ENCODE measurements at places on chromosomes 1 and 21.

- no peak for DNase-seq
Measured at GRCh38 chr1:160163615-160164014, 12.2 kb downstream of the ATP1A4 start.

DNA sequence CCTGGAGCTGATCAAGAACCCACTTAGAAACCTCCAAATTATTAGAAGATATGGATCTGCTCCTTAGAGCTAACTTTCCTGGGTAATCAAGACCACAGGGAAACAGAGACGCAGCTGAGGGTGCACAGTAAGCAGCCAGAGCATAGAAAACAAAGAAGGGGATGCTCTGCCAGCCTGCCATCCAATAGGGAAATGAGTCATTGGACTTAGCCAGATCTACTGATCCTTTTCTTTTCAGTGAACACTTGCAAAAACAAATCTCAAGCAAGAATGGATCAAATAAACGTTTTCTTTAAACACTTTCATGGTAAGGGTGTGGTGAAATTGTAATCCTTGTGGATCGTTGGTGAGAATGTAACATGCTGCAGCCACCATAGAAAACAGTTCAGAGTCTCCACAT is 474.0 kb downstream of the LTN1 start:
- no peak for DNase-seq

DNA sequence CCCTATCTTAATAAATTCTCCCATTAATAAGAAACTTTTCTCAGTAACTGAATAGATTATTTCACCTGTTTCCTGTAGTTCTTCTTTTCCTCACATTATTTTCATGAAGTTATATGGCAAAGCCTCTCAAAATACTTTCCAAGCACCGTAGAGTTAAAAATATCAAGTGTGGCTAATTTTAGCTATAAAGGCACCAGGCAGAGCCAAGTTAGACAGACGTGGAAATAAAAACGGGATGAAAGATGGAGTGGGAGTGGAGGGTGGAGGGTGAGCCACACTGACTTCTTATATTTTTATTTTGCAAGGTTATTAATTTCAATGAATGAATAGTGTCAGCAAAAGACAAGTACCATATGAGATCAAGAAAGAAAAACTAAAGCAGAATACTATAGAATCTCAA is 71.7 kb downstream of the ENAH start:
- no peak for DNase-seq

DNA sequence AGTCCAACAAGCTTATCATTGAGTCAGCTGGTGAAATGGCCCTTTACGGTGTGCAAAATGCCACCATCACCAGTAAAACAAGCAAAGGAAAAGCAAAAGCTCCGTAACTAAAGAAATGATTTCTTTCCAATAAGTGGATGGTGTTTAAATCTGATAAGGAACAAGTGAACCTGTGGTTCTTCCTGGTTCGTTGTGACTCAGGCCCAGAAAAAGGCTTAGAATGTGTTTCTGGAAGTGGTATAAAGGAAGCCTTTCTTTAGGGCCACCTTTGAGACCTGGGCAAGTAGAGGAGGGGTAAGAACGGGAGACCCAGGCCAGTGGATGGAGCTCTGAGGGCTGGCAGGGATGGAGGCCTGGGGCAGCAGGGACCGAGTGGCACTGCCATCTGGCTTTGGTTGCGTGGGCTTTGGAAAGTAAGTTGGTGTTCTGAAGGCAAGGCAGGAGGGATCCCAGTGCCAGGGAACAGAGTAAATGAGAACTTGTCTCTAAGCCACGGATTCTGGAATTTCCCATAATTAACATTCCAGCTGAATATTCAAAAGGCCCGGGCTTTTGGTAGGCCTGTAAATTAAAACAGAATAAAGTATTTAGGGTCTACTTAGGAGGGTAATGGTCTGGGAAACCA is 87.9 kb upstream of the LMO4 start:
- DNase-seq: no peak

DNA sequence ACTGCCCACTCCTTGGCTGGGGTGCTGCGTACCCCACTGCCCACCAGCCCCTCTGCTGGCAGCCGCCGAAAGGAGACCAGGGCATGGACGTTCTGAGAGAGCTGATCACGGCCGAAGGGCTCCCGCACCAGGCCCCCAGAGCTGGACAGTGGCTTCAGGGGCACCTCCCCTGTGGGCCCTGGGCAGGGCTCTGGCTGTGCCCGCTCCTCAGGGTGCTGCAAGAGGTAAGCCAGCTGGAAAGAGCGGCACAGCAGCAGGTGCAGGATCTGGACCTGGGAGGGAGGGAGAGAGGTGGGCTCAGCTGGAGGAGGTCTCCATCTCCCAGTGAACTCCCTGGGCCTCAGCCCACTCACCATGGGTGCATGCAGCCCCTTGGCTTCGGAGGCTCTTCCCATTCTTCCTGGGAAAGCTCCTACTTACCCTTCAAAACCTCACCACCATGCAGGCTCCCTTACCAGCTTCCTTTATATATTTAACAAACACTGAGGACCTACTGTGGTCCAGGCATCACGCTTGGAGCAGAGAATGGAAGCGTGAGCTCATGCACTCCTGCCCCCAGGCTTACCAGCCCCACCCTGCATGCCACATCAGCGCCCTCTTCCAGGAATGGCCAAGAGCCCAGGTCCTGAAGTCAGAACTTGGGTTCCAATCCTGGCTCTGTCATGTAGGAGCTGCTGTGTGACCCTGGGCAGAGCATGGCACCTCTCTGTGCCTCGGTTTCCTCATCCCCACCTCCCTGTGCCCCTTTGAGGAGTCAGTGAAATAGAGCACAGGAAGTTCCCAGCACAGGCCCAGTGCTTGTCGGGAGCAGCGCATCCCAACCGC is 6.8 kb upstream of the KIF17 start:
- DNase-seq: no peak

GRCh38 chr1:15014516-15014915 is 139.0 kb upstream of the TMEM51 start:
- no peak for DNase-seq

Data from non-pigmented ciliary epithelial cell (primary cell).